ENCODE measurements at places on chromosomes 4 and X.

DNA sequence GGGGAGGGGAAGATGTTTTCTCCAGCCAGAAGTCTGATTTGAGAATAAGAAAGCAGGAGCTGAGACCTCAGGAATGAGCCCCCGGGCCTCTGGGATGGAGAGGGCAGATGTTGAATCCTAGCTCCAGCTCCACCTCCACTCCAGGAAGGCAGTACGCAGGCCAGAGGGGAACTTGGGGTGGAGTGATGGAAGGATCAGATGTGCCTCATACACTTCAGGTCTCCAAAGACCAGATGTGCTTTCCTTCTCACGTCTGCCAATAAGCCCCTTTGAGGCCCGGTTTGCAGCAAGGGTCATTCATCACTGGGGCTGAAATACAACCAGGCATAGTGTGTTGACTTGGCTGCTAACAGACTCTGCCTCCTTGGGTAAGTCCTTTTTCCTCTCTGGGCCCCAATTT, 28.1 kb downstream of the STARD8 start:
- no peak for ATAC-seq

GRCh38 chrX:41449615-41450014, 2.5 kb downstream of the NYX start:
- peak; percentile 29 for ATAC-seq

- no peak for ATAC-seq
These were observed 87.4 kb downstream of the ADGRA3 start for GRCh38 chr4:22428441-22428840.

DNA sequence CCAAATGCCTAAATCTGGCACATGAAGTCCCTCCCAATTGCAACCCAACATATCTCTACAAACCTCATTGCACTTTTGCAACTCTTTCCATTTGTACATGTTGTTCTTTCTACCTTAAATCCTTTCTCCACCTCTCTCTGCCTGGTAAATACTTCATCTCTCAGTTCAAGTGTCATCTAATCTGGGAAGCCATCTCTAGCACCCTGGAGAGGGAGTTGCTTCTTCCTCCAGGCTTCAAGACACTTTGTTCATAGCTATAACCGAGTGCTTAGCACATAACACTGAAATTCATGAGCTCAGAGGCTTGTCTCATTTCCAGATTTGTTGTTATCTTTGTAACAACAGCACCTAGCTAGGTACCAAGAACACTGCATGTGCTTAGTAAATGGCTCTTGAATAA, 114.8 kb upstream of the NAP1L5 start:
- no peak for ATAC-seq

- ATAC-seq = peak; percentile 82
These were observed 25.6 kb downstream of the KDM6A start for GRCh38 chrX:44898411-44899221.

DNA sequence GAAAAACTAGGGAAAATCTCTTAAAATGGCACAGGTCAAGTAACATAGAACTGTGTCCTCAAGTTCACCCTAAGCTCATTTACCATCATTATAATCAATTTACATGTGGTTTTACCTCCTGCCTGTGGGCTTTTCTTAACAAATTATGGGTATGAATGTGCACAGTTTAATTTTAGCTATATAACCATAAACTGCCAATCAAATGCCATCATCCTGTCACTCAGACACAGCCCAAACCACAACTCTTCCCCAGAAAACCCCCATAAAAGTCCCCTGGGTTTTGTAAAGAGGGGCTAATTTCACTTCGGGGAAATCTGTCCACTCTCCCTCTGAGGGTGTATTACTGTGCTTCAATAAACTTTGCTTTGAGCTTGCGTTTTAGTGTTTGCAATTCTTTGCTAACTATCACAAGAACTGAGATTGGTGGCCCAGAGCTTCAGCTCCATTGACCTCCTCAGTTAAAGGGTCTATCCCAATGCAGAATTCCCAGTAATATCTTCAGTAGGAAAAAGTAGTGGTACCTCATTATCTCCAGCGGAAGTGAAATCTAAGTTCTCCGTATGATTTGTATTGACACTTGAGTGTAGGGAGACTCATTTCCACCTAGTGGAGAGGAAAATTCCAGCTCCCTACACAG, 394.6 kb downstream of the SPOCK3 start:
- ATAC-seq = no peak

All from esophagus mucosa (tissue), 1 donor.